ENCODE measurements at places on chromosomes 11 and 22. TPM values are rescaled to one million over a fixed set of nuclear protein-coding genes. Genes with fewer than 3 reads are reported as not detected.

- H3K27me3 ChIP-seq = no peaks in the 10 kb centered on the region
- H3K4me1 ChIP-seq = no peaks in the 10 kb centered on the region
- H3K36me3 ChIP-seq = no peaks in the 10 kb centered on the region
- no peak overlapping the region for H3K4me3 ChIP-seq
These were observed 79.9 kb downstream of the DEUP1 start for GRCh38 chr11:93410441-93410840.

- no peak for DNase-seq
- no peak within 1 kb of the TSS for H3K4me3 ChIP-seq
- H3K27me3 ChIP-seq = no peaks in the 10 kb centered on the region
- peaks cover 6% of the 10 kb centered on the region for H3K36me3 ChIP-seq
- no peaks in the 10 kb centered on the region for H3K4me1 ChIP-seq
These were observed at the start of gene BACE1-AS for GRCh38 chr11:117290809-117291396. Gene BACE1-AS, plus strand, starts transcription at chr11:117291346.

GRCh38 chr11:9772218-9772617 lies 108.3 kb downstream of the SWAP70 start:
- DNase-seq = no peak
- H3K27me3 ChIP-seq = no peaks in the 10 kb centered on the region
- H3K4me3 ChIP-seq = no peak overlapping the region

APLNR gene
- total RNA-seq = not detected

TTC38 gene
- 5.8 TPM for total RNA-seq

- H3K27ac ChIP-seq = no peak overlapping the region
- H3K27me3 ChIP-seq = no peaks in the 10 kb centered on the region
- no peak overlapping the region for H3K4me3 ChIP-seq
These were observed 10.7 kb downstream of the DGCR8 start for GRCh38 chr22:20090730-20091240.

NEFH gene
- 2.1 TPM for total RNA-seq

- peak overlapping the region; percentile 79 for H3K27ac ChIP-seq
- no peak for DNase-seq
- H3K36me3 ChIP-seq = peaks cover 9% of the 10 kb centered on the region
- H3K27me3 ChIP-seq = no peaks in the 10 kb centered on the region
These were observed 2.4 kb upstream of the MFNG start for GRCh38 chr22:37488337-37489135.

DNA sequence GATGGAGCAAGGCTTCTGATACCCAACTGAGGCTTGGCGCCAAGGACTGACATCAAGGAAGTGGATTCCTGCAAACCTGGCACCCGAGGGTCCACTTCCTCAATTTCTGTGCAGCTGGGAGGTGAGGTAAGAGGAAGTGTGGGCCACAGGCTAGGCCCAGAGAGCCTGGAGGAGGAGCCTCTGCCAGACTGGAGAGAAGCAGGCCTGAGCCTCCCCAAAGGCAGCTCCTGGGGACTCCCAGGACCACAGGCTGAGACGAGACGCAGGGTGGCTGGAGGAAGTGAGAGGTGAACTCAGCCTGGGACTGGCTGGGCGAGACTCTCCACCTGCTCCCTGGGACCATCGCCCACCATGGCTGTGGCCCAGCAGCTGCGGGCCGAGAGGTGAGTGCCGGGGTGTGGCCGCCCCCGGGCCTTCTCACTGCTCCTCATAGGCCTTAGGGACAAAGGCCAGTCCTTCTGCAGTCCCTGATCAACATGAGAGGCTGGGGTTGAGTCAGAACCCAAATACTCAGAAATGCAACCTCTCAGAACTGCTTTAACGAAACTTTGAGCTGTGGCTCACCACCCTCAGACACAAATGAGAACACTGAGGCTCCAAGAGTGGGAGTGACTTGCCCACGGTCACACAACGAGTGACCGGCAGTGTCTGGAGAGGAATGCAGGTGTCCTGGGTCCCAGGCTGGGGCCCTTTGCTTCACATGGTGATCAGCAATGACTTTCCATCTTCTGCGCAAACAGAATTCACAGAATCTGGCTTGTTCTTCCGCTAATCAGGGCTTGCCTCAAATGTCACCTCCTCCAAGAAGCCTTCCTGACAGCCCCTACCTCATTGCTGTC lies at the start of gene NCF4:
TSS of gene NCF4 (plus strand) at position 186 of the 839 bp plus-strand sequence. CDS start at position 352, 166 bp downstream.
- H3K27me3 ChIP-seq = peaks cover 2% of the 10 kb centered on the region
- peak within 1 kb of the TSS; percentile 43 for H3K4me3 ChIP-seq
- DNase-seq = peak; percentile 67
- H3K36me3 ChIP-seq = no peaks in the 10 kb centered on the region
- peak within 1 kb of the TSS; percentile 87 for H3K27ac ChIP-seq

MAPK11 gene
- total RNA-seq = 13.6 TPM

C11orf87 gene
- not detected for total RNA-seq

OR51T1 gene
- total RNA-seq = not detected

DNA sequence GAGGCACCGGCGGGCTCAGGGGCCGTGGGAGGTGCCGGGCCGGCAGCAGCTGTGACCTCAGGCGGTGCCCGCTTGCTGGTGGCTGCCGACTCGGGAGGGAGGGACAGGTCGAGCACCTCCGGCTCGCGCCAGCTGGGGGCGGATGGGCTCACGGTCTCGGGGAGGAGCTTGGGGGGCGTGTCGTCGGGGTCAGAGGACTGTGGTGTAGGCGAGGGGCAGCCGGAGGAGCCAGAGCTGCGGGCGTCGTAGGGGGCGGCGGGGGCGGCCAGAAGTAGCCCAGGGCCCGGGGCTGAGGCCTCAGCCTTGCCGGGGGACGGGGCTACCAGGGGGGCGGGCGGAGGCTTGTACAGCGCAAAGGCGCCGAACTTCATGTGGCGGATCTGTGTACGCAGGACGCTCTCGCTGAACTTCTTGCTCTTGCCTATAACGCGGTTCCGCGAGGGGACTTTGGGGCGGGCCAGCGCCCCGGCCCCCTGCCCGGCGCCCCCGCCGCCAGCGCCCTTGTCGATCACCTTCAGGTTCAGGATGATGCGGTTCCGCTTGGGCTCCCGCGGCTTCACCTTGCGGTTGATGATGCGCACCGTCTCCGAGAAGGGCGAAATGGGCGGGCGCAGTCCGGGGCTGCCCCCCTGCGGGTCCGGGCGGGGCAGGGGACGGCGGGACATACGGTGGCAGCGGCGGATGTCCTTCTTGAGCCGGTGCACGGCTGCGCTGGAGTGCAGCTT lies 5.5 kb downstream of the CBX6 start:
- H3K27me3 ChIP-seq = no peaks in the 10 kb centered on the region
- no peak overlapping the region for H3K27ac ChIP-seq
- peaks cover 48% of the 10 kb centered on the region for H3K36me3 ChIP-seq
- no peak for DNase-seq
- no peak overlapping the region for H3K4me3 ChIP-seq

RDX gene
- total RNA-seq = 53.9 TPM

DNA sequence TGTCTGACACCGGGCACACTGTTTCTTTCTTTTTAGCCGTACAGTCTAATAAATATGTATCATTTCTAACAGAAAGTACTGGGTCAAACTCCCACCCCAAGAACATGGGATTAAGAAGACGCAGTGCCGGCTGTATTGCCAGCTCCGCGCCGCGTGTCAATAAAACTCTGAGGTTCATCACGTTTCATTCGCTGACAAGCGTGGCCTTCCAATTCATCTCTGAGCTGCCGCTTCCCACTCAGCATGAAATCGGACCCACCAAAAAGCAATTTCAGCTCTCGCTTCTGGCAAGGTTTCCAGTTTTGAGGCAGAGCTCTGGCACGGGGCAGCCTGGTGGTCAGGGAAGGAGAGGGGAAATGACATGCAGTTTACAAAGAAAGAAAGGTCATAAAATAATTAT lies 819.8 kb downstream of the OPCML start:
- no peak for DNase-seq
- H3K27me3 ChIP-seq = no peaks in the 10 kb centered on the region

DNA sequence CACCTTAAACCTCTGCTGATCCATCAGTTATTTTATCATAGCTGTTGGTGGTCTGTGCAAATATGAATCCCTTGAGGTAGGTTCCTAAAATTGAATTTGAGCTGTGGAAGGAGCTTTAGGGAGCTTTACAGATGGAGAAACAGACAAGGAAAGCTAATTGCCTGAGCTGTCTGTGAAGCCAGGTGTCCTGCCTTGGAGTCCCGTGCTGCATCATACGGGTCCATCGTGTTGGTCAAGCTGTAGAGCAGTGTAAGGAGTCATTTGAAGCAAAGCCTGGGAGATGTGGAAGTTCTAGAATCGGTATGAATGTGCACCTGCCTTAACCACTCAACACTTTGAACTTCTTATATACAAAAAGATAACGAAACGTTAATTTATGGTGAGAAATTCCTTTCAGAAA lies 1.0 kb downstream of the POLA2 start:
- peaks cover 34% of the 10 kb centered on the region for H3K36me3 ChIP-seq
- H3K27me3 ChIP-seq = no peaks in the 10 kb centered on the region
- no peak for DNase-seq
- peaks cover 50% of the 10 kb centered on the region for H3K4me1 ChIP-seq

DNA sequence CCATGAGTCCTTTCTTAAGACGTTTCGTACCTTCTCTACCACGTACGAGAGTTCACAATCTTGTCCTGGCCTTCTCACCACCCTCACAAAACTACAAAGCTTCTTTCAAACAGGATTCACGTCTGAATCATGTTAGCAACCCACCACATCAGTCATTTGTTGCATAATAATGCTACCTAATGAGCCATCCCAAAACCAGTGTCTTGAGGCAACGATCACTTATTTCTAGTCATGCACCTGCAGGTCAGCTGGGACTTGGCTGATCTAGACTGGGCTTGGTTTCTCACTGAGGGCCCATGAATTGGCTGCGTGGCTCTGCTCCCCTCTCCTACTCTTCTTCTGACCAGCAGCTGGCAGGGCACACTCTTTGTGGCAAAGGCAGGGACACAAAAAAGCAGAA lies 28.3 kb downstream of the LARGE1 start:
- no peak for DNase-seq
- peaks cover 2% of the 10 kb centered on the region for H3K27me3 ChIP-seq
- no peak overlapping the region for H3K27ac ChIP-seq
- H3K36me3 ChIP-seq = no peaks in the 10 kb centered on the region
- H3K4me3 ChIP-seq = no peak overlapping the region

DNA sequence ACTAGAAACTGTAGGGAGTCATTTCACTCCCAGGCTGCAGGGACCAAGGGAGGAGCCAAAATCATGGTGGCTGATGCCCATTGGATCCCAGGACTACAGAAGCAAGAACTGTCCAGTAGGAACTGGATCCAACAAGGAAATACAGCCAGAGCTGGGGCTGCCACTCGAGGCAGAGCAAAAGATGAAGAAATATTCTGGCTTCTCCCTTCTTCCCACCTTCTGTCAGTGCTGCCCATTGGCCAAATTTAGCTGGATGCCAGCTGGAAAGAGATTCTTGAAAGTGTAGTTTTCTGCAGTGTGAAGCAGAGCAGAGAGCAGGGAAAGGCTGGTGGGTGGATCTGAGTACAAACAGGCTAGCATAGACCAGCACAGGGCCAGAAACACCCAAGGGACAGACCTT lies 45.6 kb downstream of the COMMD9 start:
- no peak for DNase-seq
- no peak overlapping the region for H3K27ac ChIP-seq
- H3K36me3 ChIP-seq = no peaks in the 10 kb centered on the region
- H3K4me1 ChIP-seq = no peaks in the 10 kb centered on the region
- H3K27me3 ChIP-seq = peaks cover 17% of the 10 kb centered on the region
- no peak overlapping the region for H3K4me3 ChIP-seq

GRCh38 chr11:1652026-1652425 lies 22.5 kb downstream of the KRTAP5-5 start:
- no peaks in the 10 kb centered on the region for H3K36me3 ChIP-seq
- H3K27ac ChIP-seq = no peak overlapping the region
- no peak for DNase-seq

GRCh38 chr22:19098157-19098556 lies 24.1 kb downstream of the DGCR2 start:
- no peak for DNase-seq
- H3K4me3 ChIP-seq = no peak overlapping the region
- no peak overlapping the region for H3K27ac ChIP-seq

PKDREJ gene
- total RNA-seq = not detected

- H3K27ac ChIP-seq = peak overlapping the region; percentile 88
- no peaks in the 10 kb centered on the region for H3K36me3 ChIP-seq
- H3K4me3 ChIP-seq = peak overlapping the region; percentile 77
- peaks cover 55% of the 10 kb centered on the region for H3K4me1 ChIP-seq
- no peaks in the 10 kb centered on the region for H3K27me3 ChIP-seq
These were observed 1.8 kb downstream of the BCL9L start for GRCh38 chr11:118923721-118924587.

WNT11 gene
- not detected for total RNA-seq

Data from activated CD4-positive, alpha-beta T cell treated with anti-CD3 and anti-CD28 coated beads for 36 hours (primary cell).